ENCODE measurements at places on chromosomes 1 and 21. TPM values are rescaled to one million over a fixed set of nuclear protein-coding genes. Genes with fewer than 3 reads are reported as not detected.

The SELENOF gene
- 234 TPM for total RNA-seq

The KCNJ15 gene
- total RNA-seq = 0.36 TPM

The TMEM81 gene
- 1.9 TPM for total RNA-seq

The PCAT6 gene
- total RNA-seq = 1.2 TPM

The ANXA9 gene
- 1.0 TPM for total RNA-seq

The CBR3 gene
- total RNA-seq = 11.7 TPM

GRCh38 chr1:66761221-66761620 is 9.0 kb downstream of the DYNLT5 start:
- DNase-seq = no peak

- DNase-seq = no peak
Measured at GRCh38 chr1:159763686-159764085, 17.1 kb upstream of the DUSP23 start.

DNA sequence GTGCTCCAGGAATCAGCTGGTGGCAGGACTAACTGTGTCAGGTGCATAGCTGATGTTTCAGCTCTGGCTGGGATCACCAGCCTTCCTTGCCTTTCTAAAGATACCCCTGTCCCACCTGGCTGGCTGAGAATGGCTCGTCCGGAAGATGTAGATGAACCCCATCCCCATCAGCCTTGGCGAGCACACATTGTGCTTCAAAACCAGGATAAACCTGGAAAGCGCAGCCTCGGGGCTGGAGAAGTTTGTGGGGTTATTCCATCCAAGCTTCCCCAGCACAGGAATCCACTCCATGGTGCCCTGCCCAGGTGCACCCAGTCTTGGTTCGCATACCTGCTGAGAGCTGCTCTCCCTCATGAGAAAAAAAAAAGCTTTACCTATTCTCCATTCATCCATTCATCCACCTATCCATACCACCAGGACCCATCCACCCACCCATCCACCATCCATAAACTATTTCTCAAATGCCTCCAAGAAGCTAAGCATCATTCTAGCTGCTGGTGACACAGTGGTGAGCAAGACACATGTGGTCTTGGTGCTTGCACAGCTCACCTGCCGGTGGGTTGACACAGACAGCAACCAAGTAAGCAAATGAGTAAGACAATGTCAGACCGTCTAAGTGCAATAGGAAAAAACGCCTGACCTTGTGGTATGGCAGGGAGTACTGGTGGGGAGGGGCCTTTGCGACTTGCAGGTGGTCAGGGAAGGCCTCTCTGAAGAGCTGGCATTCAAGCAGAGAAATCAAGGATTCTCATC is 94.0 kb downstream of the DMRTB1 start:
- DNase-seq = no peak

DNA sequence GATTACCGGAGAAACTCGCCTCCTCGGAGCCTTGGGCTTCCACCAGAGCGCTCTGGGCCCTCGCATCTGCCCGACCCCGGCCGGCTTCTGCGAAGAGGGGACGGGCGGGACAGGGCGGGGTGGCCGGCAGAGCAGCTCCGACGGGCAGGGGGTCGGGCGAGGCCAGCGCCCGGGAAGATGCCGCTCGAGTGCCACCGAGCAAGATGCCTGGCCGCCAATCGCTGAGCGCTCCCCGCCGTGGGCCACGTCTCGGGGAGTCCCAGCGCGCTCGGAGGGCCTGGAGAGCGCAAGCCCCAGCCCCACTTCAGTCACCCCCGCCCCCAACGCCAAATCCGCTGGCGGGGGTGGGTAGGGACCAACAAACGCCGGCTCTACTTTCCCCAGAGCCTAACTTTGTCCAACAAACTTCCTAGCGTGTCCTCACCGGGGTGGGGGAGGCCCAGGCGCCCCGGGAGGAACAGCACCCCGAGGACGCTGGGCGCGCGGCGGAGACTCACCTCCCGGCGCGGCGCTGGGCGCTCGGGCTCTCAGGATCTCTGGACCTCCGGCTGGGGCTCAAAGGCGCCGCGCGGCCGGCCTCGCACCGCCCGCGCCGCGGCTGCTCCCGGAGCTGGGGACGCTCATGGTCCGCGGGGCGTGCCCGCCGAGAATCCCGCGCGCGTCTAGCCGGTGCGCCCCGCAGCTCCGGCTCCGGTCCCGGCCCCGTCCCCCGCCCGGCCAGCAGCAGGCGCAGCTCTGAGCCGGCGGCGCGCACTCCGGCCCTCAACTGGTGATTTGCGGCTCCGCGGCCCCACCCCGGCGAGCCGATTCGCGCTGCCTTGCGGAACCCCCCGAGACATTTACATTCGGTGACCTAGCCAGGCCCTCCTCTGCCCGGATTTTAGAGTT is at the start of gene BCAR3:
TSS of gene BCAR3 (minus strand) at position 737 of the 888 bp plus-strand sequence. CDS start 6,907 bp downstream, outside the sequence.
- peak; percentile 69 for DNase-seq

GRCh38 chr1:87179851-87180519 is 148.7 kb upstream of the LMO4 start:
- no peak for DNase-seq

- no peak for DNase-seq
Measured at GRCh38 chr1:33456502-33456886, 16.0 kb upstream of the ZSCAN20 start.

DNA sequence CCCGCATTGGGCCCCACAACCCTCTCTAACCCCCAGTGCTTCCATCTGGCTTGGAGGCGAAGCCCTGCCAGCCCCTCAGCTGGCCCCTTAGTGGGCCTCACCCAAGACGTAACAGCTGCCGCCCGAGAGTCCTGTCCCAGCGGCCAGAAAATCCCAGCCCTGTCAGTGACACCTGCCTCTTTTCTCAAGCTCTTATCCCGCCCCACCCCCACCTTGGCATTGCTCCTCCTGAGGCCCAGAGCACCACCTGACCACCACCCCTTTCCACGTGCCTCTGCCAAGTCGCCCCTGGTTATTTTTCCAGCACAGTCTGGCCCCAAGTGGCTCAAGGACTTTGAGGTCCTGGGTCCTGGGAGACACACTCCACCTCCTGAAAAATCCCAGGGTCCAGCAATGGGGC is 5.9 kb upstream of the CTRC start:
- no peak for DNase-seq

DNA sequence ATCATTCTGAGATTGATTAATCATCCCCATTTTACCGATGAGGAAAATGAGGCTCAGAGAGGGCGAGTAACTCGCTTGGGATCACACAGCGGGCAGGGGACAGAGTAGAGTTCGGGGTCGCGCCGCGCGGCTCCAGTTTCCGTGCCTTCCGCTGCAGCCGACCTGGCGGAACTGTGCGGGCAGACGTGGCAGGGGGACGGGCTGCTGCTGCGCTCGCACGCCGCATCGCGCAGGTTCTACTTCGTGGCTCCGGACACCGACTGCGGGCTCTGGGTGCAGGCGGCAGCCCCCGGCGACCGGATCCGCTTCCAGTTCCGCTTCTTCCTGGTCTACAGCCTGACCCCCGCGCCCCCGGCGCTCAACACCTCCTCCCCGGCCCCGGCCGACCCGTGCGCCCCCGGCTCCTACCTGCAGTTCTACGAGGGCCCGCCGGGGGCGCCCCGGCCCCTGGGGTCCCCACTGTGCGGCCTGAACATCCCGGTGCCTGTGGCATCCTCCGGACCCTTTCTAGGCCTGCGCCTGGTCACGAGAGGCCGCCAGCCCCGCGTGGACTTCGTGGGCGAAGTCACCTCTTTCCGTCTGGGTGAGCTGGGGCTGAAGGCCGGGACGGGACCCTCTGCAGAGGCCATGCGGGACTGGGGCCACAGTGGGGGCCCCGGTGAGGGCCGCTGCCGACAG is 2.3 kb downstream of the LDLRAD2 start:
- no peak for DNase-seq

- no peak for DNase-seq
Measured at GRCh38 chr1:187267827-187268226, 439.1 kb downstream of the PLA2G4A start.

GRCh38 chr1:234533034-234533891 is 54.3 kb upstream of the TARBP1 start:
- DNase-seq = peak; percentile 65

- no peak for DNase-seq
Measured at GRCh38 chr1:147272042-147272441, 29.6 kb downstream of the CHD1L start.

- no peak for DNase-seq
Measured at GRCh38 chr1:62796221-62796620, 12.3 kb downstream of the ATG4C start.

GRCh38 chr21:42480736-42481135 is 15.3 kb downstream of the RSPH1 start:
- DNase-seq = no peak

GRCh38 chr1:6130036-6130435 is 50.1 kb downstream of the CHD5 start:
- DNase-seq = no peak

DNA sequence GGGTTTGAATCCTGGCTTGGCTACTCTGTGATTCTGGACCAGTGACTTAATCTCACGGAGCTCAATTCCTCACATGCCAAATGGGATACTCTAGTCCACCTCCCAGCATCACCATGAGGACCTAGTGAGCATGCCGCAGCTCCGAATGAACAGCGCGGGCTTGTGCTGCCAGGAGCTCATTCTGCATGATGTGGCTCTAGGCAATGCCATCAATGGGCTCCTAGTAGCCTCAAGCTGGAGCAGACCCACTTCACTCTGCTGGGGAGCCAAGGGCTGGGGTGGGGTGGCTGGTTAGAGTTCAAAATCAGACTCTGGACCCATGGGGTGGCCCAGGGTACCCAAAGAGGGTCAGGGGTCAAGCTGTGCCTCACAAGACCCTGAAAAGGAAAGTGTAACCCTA is 41.5 kb downstream of the CDK18 start:
- DNase-seq = no peak

- DNase-seq = no peak
Measured at GRCh38 chr1:14476170-14476955, 122.1 kb upstream of the KAZN start.

DNA sequence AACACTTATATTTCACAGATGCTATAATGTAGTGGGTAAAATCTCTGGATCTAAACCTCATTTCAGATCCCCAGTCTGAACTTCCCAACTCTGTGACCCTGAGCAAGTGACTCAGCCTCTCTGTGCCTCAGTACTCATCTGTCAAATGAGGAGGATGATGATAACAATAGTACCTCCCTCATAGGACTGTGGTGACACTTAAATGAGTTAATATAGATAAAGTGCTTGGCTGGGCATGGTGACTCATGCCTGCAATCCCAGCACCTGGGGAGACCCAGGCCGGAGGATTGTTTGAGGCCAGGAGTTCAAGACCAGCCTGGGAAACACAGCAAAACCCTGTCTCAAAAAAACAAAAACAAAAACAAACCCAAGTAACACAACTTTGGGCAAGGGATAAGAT is 4.7 kb upstream of the ECE1 start:
- DNase-seq = no peak

DNA sequence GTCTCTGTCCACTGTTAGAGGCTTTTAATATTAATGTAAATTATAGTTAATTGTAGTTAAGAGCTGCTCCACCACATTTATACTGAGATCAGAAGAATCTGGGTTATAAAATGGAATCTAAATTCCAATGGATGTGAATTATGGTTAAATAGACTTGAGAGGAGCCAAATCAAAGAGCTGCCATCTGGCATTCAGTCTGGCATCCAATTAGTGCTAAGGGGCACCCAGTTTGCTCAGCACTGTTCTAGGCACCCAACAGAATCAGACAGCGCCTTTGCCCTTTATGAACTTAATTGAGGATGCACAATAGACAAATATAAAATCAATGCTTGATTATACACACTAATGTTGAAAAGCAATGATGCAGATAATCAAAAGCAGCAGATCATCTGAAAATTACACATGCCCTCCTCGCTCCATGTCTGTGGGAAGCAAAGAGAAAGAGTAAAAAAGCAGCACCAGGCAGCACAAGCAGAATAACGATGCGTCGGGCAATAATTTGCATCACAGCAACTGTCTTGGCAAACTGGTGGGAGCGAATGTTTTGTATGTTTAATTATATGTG is 310.1 kb downstream of the BRINP2 start:
- DNase-seq = no peak

- DNase-seq = no peak
Measured at GRCh38 chr1:195173753-195174152, 1434.5 kb downstream of the KCNT2 start.

- no peak for DNase-seq
Measured at GRCh38 chr1:115332813-115333608, 5.0 kb downstream of the NGF start.

GRCh38 chr1:74858136-74858535 is 125.2 kb downstream of the TYW3 start:
- no peak for DNase-seq

- no peak for DNase-seq
Measured at GRCh38 chr1:225608014-225608796, 44.7 kb downstream of the ENAH start.

DNA sequence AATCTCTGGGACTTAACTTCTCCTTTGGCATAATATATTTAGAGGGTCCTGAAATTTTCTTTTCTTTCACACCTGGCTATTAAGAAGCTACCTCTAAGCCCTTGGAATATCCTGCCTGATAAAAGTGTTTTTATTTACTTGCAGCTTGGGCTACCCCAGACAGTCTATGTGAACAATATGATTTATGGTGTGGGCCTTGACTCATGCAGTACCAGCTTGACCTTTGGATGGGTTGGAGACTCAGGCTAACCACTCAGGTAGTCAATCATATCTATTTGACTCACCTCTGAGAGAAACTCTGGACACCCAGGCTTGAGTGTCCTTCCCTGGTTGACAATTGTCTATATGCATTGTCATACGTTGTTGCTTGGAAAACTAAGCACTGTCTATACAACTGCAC is 13.4 kb upstream of the PGBD2 start:
- DNase-seq = no peak

GRCh38 chr21:39006571-39007311 is 176.5 kb downstream of the PSMG1 start:
- DNase-seq = peak; percentile 76

DNA sequence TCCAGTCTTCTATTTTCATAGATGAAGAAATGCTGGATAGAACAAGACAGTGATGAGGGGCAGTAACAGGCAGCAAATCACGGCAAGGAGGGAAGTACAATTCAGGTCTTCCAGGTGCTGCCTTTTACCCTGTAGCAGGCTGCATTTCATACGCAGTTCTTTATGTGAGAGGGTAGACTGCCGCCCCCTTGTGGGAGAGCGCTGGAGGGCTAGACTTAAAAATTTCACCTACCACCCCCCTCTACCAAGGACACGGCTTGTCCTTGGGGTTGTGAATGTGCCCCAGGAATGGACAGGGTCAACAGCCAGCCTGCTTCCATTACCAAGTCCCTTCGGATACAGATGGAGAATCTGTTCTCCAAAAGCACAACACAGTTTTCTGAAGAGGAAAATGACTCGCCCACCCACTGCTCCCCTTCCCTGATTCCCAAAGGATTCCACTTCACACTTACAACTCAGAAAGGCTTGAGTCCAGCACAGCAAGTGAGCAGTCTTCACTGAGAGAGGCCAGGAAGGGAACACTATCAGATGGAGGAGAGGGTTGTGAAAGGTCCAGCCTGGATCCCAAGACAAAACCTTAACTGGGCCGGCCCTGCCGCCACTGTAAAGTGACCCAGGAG is 7.4 kb downstream of the WDR77 start:
- DNase-seq = no peak

GRCh38 chr1:190597294-190597693 is 119.6 kb upstream of the BRINP3 start:
- no peak for DNase-seq

DNA sequence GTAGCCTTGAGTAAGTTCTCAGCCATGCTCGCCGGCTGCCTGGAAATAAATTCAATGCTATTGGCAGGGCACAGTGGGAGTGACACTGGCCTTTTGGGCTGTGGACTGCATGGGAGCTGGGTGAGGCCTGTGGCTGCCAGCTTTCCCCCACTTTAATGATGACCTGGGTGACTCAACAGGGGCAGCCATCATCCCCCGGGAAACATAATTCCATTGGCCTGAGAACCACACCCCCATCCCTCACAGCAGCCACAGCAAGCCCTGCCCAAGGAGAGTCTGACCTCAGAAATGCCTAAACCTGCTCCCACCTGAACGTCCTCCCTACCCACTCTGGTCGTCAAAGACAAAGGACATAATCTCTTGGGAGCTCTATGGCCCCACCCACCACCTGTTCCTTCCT is 384.0 kb downstream of the LTN1 start:
- no peak for DNase-seq

Data from ovary (tissue), 10 donors.